ENCODE measurements at places on chromosomes 12 and 14.
A peak's percentile ranks its signal among the peaks of the same experiment; 100 is the strongest.

DNA sequence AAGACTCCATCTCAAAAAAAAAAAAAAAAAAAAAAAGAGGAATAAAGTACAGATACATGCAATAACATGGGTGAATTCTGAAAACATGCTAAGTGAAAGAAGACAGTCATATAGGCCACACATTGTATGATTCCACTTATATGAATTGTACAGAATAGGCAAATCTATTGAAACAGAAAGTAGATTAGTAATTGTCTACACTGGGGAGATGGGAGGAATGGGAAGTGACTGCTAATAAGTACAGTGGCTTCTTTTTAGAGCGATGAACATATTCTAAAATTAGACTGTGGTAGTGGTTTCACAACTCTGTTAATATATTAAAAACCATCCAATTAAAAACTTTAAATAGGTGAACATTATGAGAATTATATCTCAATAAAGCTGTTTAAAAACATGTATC lies 74.4 kb downstream of the ANKS1B start:
- DNase-seq: no peak

DNA sequence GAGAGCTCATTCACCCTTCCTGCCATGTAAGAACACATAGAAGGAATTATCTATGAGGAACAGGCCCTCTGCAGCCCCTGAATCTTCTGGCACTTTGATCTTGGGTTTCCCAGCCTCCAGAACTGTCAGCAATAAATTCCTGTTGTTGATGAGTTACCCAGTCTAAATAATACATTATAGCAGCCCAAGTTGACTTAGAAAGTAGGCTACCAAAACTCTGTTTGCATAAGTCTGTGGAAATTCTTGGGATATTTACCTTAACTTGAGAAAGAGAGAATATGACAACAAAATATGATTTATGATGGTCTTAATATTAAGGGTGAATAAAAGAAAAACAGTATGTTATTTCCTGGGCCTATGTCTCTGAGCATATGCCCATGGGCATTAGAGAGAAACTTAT lies 433.0 kb upstream of the LMO3 start:
- DNase-seq: no peak

- DNase-seq: no peak
These were observed 118.0 kb upstream of the CDKN3 start for GRCh38 chr14:54278665-54279295.

DNA sequence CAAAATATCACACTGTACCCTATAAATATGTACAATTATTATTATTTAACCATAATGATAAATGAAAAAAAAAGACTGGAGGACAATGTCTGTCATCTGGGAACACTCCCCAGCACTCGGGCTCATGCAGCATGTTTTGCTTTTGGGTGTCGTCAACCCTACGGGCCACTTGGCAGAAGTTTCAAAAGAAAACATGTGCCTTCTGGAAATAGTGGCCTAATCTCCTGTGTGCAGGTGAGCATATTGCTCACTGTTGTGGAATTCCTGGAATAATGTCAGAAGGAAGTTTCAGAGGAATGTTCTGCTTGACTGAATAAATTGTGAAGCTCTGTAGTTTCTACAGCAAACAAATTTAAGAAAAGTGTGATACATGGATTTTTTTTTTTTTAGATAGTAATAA lies 298.3 kb downstream of the SSPN start:
- DNase-seq: peak; percentile 54

DNA sequence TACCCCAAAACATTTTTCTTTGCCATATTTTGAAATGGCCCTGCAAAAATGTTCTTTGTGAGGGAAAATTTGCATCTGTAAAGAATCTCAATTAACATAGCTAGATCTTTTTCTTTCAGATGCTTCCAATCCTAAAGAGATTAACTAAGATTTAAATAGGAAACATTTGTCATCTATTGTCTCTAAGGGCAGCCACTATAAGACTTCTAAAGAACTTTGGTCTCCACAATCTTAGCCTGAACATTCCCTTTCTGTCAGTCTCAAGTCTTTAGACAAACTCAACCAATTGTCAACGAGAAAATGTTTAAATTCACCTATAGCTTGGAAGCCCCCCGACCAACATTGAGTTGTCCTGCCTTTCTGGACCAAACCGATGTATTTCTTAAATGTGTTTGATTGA lies 71.1 kb upstream of the RASSF8 start:
- no peak for DNase-seq

GRCh38 chr14:54146601-54147000 lies 190.0 kb upstream of the BMP4 start:
- no peak for DNase-seq

DNA sequence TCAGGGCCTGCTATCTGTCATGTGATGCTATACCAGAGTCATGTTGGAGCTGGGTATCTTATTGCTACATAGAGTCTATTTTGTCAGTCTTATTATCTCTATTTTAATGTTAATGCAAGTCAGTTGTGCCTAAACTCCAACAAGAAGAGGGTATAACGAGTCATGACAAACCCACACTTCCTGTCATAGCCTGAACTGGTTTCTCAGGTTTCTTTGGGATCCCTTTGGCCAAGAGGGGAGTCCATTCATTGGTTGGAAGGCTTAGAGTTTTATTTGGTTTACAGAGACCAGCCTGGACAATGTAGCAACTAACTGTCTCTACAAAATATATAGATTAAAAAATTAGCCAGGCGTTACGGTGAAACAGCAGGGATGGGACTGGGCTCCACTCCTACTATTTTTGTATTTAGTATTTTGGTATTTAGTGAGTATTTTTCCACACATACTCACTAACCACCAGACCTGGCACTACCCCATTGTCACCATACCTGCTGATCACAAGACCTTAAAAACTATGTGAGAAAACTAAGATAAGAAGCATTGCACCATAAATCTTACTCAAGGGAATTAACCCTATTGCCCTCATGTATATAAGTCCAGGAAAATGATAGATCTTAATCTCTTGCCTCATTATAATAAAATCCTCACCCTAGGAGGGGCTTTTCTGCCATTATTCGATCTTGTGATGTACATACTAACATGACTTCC lies 387.5 kb downstream of the IPO8 start:
- no peak for DNase-seq

GRCh38 chr12:946212-946611 lies 3.3 kb downstream of the RAD52 start:
- DNase-seq: no peak

DNA sequence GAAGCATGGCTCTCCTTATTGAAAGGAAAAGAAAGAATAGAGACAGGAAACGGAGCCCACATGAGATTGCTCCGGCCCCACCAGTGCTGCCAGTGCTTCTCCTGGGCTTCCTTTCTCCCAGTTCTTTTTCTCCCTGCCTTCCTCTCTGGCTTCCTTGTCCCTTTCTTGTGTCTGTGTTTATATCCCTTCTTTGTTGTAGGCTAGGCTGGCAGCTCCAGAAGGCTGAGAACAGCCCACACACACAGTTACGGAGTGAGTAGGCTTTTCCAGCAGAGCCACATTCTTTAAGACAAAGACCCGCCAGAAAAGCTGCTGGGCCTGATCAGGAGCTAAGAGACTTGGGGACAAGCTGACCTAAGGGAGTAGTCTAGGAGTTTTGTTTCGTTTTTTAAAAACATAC lies 13.0 kb downstream of the CIPC start:
- DNase-seq: peak; percentile 29

DNA sequence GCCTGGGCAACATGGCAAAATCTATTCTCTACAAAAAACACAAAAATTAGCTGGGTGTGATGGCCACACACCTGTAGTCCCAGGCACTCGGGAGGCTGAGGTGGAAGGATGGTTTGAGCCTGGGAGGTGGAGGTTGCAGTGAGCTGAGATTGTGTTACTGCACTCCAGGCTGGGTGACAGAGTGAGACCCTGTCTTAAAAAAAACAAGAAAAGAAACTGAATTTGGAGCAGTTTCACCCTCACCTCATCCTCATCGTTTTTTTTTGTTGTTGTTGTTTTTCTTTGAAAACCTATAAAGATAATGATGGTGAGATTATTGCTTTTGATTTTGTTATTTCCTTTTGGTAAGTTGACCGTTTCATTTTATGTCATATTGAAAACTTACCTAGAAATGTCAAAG lies 60.7 kb downstream of the SLC38A6 start:
- DNase-seq: no peak

GRCh38 chr12:126171937-126172559 lies 1106.8 kb downstream of the AACS start:
- no peak for DNase-seq

GRCh38 chr12:4152145-4152795 lies 121.3 kb upstream of the CCND2 start:
- no peak for DNase-seq

All from RWPE1 (cell line).